ENCODE measurements at places on chromosomes 6 and 20. TPM values are rescaled to one million over a fixed set of nuclear protein-coding genes. Genes with fewer than 3 reads are reported as not detected.

GRCh38 chr6:160110586-160111123 is 11.0 kb upstream of the SLC22A1 start:
- no peak for DNase-seq

DNA sequence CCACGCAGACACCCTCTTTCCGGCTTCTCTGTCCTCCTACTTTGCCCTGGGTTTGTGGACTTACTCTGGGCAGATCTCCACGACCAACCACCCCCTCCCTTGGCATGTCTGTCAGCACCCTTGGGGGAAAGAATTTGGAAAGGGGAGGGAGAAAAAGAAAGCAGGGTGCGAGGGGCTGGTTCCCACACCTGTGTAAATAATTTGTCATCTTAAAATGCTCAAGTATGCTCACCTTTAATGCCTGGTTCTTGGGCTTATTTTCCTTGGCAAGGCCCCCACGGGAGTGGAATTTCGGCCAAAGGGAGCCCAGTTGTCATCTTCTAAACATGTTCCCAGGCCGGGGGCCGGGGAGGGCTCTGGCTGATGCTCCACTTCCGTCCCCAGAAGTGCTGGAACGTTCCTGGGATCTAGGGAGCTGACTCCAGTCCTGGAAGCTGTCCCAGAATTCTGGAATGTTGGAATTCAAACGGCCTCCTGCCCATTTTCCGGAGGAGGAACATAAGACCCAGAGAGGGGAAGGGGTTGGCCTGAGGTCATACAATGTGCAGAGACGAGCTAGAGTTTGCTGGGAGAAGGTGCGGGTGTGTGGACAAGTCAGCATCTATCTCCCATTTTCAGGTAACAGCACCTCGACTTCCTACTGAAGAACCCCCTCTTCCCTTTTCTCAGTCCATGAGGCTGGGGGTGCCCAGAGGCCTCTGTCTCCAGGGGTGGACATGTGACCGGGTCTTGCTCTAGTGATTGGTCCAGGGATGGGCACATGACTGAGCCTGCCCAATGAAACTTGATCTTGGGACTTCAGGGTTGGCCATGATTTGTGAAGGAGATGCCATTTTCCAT is 122.3 kb downstream of the CEBPB start:
- no peak for DNase-seq

The HCRTR2 gene
- not detected for total RNA-seq

- no peak for DNase-seq
Measured at GRCh38 chr20:58781138-58781537, 69.6 kb downstream of the GNAS-AS1 start.

The GTF2H4 gene
- total RNA-seq: 58.3 TPM

DNA sequence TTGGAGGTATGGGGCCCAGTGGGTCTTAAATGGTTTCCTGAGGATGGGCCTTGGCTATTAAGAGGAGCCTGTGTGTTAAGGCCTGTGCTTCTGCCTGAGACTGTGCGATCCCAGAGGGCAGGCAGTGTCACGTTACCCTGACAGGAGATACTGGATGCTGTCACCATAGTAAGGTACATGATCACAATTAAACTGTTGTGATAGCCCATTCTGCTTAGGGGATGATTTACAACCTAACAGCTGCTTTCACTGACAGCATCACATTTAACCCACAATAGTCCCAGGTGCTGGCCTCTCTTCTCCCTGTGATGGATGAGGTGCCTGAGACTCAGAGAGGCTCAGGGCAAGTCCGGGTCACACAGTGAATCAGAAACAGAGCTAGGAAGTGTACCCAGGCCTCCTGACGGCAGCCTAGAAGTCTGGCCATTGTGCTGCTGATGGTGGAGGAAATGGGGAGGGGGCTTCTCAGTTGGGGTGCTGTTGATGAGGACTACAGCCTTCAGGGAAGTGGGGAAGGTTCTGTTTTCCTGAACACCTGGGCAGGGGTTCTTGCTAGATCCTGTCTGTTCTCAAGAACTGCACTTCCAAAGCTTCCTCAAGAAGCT is 97.3 kb downstream of the MDGA1 start:
- DNase-seq: no peak

GRCh38 chr20:21294755-21295154 is 8.4 kb upstream of the XRN2 start:
- DNase-seq: no peak

The DDO gene
- not detected for total RNA-seq

DNA sequence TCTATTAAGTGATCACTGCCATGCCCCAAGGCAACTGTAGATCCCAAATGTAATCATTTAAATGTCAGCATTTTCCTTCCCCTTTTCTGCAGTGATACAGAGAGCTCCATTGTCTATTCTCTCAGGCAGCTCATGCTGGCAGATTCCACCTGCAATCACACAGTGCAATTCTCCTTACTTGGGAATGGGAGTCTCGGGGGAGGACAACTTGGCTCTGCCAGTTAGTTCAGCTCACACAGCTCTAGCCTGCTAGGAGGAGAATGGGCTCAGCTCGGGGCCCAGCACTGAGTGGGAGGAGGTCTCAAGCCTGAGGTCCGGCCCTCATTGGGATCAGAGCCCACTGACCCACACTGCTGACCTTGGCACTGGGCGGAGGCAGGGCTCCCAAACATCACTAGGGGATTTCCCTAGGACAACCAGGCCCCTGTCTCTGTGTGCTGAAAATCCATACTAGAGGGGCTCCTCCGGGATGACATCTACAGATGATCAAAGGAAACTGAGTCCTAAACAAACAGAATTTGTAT is 109.2 kb upstream of the ASF1A start:
- DNase-seq: no peak

The OLIG3 gene
- total RNA-seq: not detected

The ABHD16B gene
- total RNA-seq: not detected

- no peak for DNase-seq
Measured at GRCh38 chr6:137693711-137694110, 173.3 kb upstream of the TNFAIP3 start.

The EDN3 gene
- total RNA-seq: not detected

DNA sequence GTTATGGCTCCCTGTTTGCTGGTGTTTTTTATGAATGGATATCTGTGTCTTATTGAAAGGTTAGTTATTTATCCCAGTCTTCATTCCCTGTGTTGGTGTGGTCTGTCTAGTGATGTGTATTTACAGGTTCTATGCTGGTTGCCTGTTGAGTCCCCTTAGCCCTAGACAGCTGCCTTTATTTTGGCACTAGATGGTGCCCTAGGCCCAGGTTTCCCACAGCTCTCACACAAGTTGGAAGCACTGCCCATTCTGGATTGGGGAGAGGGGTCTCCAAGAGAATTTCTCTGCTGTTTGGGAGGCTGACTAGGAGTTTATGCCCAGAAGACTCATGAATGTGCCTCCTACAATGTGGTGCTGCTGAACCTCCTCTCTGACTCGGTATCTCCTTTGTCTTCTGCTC is 12.4 kb downstream of the GRM1 start:
- DNase-seq: no peak

The EEF1A2 gene
- 1.4 TPM for total RNA-seq

The GJA1 gene
- not detected for total RNA-seq

DNA sequence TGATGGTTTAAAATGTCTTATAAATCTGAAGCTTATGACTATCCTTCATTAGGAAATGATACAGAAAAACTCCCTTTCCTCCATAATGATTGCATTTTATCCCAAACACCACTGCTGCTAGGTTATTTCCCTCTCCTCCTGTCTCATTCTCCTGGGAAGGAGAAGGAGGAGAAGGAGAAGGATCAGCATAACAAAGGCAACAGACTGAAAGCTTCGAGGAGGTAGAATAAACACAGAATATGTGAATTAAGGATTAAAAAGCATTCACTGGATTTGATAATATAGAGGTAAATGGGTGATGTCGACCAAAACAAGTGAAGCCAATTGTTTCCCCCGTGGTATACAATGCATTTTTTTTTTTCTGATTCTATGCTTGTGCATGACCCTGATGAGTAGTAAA is 82.0 kb downstream of the WASF1 start:
- DNase-seq: no peak

DNA sequence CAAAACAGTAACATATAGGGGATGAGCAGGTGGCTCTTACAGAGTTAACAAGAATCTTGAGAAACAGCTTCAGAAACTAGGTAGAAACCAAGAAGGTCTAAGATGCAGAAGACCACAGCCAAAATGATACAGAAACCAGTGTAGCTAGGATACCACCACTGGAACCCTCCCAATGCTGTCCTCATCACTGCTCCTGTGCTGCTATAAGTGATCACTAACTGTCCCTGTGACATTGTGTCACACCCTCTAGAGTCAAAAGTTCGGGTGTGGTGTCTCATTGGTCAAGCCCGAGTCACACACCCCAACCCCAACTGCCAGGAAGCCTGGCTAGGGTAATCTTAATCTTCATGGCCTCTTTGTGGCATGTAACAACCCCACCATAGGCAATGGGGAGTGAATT is 153.1 kb downstream of the RCAN2 start:
- DNase-seq: no peak

DNA sequence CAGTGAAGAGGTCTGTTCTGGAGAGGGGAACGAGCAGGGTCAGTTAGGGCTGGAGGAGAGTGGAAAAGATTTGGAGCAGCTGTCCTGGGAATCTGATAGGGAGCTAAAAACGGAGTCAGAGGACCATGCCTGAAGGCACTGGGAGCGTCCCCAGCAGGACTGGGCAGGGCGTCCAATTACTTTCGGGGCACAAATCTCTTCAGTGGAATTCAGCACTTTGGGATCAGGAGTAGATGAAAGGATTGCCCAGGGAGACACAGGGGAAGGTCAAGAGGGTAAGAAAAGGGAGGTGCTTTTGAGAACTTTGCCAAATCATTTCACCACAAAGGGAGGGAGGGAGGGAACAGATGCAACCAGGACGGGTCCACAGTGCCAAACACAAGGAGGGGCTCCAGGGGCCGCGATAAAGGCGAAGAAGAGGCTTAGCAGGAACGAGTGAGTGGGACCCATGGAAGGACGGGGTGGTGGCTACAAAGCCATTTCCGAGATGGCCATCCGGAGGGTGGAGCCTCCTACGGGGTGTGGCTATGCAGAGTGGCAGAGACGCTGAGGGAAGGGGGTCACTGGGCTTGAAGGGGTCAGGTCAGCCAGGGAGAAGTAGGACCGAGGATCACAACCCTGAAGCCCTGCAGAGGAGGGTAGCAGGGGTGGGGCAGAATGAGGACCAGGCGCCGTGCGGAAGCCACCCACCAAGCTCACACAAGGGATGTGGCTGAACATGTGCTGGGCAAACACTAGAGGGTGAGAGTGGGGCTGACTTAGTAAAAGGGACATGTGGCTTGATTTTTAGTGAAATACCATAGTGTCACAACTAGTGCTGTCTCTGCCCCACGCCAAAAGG is 180.0 kb upstream of the RREB1 start:
- no peak for DNase-seq

- DNase-seq: no peak
Measured at GRCh38 chr6:26217714-26218075, 130.5 kb downstream of the HFE start.

The TMEM74B gene
- total RNA-seq: 1.2 TPM

DNA sequence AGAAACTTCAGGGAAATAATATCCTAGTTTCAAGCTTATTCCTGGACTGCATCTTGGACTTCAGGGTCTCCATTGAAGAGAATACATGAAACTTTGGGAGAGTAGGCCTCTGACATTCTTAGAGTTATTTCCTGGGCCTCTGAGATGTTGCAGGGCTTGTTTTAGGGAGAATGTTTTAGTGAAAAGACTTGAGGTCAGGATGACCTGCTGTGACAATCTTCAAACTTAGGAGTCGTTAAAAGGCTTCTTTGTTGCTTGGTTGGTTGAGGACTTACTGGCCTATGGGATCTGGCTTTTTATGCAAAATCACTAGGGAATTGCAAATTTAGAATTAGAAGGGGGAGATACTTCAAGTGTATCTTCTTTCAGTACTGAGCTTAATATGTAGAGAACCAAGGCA is 613.2 kb upstream of the FLRT3 start:
- no peak for DNase-seq

The MAK gene
- 0.41 TPM for total RNA-seq

DNA sequence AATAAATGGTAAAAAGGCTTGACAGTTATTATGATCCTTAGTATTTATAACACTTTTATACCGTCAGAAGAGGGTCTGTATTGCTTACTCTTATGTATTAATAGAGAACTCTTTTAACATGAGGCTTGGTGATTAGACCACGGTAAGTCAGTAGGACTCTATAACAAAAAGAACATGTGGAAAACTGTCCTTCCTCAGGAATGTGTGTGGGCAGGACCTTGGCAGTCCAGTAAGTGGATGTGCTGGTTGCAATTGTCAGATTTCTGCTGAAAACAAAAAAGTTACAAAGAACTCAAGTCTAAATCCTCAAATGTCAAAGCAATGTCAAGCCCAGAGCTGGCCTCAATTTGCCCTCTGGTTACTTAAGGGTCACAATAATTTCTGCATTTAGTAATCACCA is 81.1 kb downstream of the PLCG1 start:
- DNase-seq: no peak
